Activated CD4-positive, alpha-beta T cell treated with anti-CD3 and anti-CD28 coated beads, Interleukin-2, amount 10 ng/mL, durations not matched to agents 24 days and 14 days (primary cell): ENCODE measurements at places on chromosomes 7 and 10. TPM values are rescaled to one million over a fixed set of nuclear protein-coding genes. Genes with fewer than 3 reads are reported as not detected.

DNA sequence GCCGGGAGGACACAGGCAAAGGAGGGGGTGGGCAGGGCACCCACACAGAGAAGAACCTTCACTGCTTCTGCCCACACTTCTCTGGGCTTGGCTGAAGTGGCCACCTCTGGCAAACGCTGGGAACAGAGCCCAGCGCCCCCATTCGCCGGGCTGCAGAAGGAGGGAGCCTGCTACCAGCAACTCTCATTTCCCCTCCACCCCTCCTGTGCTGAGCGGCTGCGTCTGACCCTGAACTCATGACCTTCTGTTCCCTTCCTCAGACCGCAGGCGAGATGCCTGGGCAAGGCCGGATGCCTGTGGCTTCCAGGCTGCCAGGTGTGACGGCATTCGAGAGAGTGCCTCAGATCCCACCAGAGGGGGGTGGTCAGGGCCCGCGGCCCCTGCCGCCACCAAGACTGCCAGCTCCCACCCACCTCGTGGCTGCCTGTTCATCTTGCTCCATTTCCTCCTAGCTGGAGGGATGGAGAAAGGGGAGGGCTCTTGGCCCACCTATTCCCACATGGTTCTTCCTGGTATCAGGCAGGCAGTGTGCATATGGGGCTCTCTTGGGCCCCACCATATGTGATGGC is 19.8 kb downstream of the DNAJB12 start:
- peak; percentile 96 for DNase-seq
- H3K36me3 ChIP-seq = peaks cover 34% of the 10 kb centered on the region
- H3K4me1 ChIP-seq = peaks cover 66% of the 10 kb centered on the region

DNA sequence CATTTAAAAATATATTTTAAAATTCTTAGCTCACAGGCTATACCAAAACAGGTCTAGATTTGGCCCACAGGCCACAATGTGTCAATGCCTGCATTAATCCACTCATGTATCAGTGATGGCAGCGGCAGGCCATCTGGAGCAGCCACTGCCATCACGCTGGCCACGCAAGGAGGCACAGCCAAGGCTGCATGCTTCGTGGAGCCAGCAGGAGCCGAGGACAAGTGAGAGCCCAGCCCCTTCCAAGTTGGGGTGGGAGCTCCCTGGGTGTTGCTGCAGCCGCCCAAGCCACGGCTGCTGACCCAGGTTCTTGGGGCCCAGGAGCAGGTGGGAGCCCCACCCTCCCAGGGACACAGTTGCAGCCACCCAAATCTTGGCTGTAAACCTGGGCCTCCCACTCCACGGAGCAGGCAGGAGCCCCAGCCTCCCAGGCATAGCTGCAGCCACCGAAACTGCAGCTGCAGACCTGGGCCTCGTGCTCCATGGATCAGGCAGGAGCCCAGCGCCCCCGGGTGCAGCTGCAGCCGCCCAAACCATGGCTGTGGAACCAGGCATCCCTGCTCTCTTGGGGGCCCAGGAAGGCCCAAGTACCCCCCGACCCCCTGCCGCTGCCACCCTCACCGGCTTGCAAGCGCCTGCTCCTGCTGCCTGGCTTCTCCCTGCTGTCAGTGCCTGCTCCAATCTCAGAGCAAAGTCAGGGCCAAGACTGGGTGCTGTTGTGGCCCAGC is 87.3 kb upstream of the CACUL1 start:
- no peak for DNase-seq
- no peak overlapping the region for H3K4me3 ChIP-seq
- H3K27ac ChIP-seq = no peak overlapping the region
- H3K27me3 ChIP-seq = peaks cover 3% of the 10 kb centered on the region
- peaks cover 12% of the 10 kb centered on the region for H3K4me1 ChIP-seq

The CLDN12 gene
- 3.3 and 4.2 TPM in 2 replicates for total RNA-seq

- H3K27me3 ChIP-seq = peaks cover 14% of the 10 kb centered on the region
- H3K27ac ChIP-seq = no peak overlapping the region
- H3K4me3 ChIP-seq = no peak overlapping the region
- no peaks in the 10 kb centered on the region for H3K36me3 ChIP-seq
- H3K4me1 ChIP-seq = no peaks in the 10 kb centered on the region
Observed at GRCh38 chr10:43048301-43049051, 28.4 kb upstream of the RET start.

GRCh38 chr7:1844336-1844950 is 174.4 kb downstream of the ELFN1 start:
- no peak overlapping the region for H3K4me3 ChIP-seq
- H3K27me3 ChIP-seq = no peaks in the 10 kb centered on the region
- no peak overlapping the region for H3K27ac ChIP-seq
- DNase-seq = no peak
- H3K36me3 ChIP-seq = peaks cover 2% of the 10 kb centered on the region
- H3K4me1 ChIP-seq = no peaks in the 10 kb centered on the region

GRCh38 chr7:20798081-20798693 is 11.5 kb upstream of the SP8 start:
- H3K27me3 ChIP-seq = peaks cover 55% of the 10 kb centered on the region
- DNase-seq = peak; percentile 71
- H3K4me3 ChIP-seq = peak overlapping the region; percentile 23
- peaks cover 5% of the 10 kb centered on the region for H3K36me3 ChIP-seq
- peaks cover 11% of the 10 kb centered on the region for H3K4me1 ChIP-seq
